NCI-H1436 (cell line): ENCODE measurements at places on chromosomes 5 and 9.

DNA sequence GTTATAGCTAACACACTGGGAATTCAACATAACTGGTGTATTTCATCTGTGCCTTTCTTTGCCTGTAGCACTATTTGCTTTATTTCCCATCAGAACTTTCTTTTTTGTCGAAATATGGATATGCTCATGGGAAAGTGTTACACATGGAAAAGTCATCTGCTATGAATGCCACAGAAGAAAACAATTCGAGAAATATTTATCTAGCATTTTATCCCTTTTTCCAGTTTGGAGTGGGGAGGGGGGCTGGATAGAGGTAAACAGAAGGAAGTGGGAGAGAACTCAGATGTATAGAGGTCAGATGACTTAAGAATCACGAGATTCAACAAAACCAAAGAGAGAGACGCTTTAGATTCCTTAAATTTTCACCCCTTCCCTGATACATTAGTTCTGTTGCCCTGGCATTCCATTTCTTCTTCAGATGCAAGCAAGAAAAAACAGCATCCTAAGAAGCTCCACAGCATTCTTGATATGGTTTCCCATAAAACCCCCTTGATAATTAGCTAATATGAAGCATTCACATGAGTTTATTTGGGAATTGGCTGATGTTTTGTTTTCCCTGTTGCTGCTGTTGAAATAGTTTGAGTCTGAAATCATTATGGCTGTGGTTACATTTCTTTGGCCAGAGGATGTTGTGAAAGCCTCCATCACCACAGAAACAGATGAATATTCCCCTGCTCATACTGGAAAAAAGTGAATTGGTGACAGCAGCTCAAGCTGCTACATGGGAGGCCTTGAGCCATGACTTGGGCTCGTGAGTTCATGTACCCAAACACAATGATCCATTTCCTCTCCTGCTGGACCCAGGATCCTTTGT lies 335.8 kb upstream of the DAB2 start:
- no peak for DNase-seq

DNA sequence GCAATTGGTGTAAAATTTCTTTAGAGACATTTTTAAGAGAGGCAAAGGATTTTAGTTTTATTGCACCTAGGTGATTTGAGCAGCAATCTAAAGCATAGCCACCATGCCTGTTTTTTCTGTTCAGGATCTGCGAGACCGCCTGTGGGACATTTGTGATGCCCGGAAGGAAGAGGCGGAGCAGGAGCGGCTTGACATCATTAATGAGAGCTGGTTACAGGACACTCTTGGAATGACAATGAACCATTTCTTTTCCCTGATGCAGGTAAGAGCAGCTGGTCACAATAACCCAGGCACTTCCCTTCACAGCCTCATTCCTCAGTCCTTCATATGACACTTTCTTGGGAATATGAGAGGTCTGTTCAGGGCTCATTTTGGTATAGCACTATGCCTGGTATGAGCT lies 103.2 kb upstream of the IL7R start:
- no peak for DNase-seq

DNA sequence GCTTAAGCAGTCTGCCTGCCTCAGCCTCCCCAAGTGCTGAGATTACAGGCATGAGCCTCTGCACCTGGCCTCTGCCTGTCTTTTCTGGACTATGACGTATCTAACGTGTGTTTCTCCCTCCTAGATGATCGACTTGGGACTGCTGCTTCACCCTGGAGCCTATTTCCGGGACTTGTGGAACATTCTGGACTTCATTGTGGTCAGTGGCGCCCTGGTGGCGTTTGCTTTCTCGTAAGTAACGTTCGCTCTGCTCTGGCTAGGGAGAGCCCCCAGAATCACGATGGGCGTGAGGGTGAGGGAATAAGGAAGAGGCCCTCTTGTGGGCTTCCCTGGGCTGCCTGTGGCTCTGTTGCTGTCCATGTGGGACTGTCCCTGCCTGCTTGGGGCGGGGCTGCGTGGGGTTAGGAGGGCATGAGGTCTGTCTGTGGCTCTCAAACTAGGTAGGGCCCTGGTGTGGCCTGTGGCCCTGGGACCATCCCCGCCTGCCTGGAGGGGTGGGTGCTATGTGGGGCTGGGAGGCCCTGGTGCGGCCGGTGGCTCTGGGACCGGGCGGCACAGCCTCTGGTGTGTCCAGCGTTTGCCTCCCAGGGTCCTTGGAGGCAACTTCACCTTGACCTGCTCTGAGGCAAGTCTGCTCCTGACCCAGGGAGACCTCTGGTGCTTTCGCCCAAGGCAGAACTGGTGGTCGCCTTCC lies 171.7 kb downstream of the CACNA1B start:
- DNase-seq, result no peak

DNA sequence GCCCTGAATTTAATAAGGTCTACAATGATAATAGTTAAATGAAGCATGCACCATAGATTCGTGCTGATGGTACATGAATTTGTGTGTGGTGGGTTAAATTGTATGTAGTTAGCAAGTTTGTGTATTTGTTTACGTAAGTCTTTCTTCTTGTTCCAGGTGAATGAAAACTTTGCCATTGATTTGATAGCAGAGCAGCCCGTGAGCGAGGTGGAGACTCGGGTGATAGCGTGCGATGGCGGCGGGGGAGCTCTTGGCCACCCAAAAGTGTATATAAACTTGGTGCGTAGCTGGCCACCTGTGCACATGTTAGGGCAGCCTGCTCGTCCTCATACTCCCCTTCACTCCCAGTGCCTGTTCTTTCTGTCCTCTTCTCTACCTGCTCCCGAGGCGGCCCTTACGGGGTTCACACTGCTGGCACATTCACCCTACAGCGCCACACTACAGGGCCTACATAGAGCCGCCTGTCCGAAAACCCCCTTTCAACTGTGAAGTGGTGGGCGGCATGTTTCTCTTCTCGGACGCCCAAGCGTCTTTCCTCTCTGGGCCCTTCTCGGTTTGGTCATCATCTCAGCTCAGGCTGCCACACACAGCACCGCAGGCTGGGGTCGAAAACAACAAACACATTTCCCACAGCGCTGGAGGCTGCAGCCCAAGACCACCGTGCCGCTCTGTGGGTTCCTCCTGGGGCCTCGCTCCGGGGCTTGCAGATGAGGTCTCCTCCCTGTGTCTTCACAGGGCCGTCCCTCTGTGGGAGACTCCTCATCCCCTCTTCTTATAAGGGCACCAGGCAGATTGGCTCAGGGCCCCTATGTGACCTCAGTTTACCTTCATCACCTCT lies 13.2 kb downstream of the NDUFS6 start:
- no peak for DNase-seq

DNA sequence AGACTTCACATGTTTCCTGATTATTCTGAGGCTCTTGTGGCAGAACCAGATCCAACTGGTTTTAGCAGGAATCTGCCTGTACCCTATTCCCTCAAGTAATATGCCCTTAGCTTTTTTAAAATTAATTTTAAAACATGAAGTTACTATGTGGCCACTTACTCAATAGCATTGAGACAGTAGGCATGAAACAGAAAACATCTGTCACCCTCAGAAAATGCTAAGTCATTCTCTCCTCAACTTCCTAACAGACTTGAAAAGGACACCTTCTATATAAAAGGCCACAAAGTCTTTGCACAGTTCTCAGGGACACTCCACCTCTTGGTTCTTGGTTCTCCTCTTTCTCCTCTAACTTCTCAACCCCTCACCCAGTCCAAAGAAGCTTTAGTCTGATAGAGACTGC lies 277.8 kb downstream of the RAB3C start:
- DNase-seq, result no peak

DNA sequence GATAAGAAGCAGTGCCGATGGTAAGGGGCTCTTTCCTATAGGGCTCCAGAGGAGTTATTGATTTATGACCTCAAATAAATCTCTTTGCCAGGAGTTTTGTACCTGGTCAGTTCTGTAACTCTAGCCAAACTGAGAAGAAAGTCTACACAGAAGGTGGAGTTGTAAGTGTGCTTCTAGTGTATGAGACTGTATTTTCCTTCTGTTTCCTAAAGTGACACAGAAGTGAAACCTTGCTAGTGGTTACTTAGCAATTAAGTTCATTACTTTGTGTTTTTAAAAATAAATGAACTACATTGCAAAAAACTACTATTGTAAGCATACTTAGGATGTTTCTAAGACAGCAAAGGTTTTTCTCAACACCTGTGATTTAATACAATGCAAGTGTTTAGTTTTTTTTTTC lies 48.7 kb upstream of the ACTBL2 start:
- DNase-seq, result no peak

GRCh38 chr9:124369231-124369797 lies 45.9 kb downstream of the PSMB7 start:
- no peak for DNase-seq

DNA sequence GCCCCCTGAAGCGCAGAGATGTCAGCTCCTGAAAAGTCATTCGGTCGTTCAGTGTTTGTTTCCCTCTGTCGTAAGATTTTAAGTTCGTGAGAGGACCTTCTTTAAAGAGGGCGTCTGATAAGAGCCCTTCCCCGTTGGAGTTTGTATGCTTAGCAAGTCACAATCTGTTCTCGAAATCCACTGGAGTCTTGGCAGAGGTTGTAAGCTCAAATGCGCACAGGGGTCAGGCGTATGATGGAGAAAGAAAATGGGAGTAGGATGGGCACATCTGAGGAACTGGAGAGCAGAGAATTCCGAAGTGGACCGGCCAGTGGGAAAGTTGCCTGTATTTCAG lies 710 bp downstream of the HSD17B4 start:
- peak; percentile 6 for DNase-seq

- no peak for DNase-seq
Observed at GRCh38 chr5:104763216-104763615, 1200.6 kb upstream of the NUDT12 start.

DNA sequence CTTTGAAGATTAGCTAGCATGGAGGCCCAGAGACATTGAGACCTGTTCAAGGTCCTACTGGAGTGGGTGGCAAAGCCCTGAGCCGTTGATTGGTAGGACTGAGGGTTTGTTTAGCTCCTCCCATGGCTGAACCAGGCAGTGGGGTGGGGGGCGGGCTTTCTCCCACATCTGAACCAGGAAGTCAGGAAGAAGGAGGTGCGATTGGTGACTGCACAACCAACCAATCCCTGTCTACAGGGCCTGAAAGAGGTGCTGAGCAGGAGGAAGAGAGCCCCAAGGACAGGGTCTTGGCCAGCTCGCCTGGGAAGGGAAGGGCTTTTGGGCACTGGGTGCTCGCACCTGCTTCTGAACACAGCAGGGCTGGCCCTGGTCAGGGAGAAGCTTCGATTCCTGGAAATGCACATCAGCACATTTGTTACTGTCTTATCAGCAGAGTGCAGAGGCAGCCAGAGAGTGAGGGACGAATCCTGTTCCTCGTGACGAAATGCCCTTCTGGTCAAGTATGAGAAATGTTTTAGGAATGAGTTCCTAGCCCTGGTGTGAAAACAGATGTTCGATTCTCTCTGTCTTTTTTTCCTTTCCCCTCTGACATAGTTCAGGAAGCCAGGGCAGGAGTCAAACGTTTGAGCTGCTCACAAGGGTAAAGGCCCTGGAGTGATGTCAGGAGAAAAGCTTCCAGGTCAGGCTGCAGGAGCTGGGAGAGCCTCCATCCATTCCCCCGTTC lies 294.8 kb upstream of the KLF4 start:
- no peak for DNase-seq

GRCh38 chr5:126869005-126869451 lies 92.1 kb downstream of the LMNB1 start:
- no peak for DNase-seq

DNA sequence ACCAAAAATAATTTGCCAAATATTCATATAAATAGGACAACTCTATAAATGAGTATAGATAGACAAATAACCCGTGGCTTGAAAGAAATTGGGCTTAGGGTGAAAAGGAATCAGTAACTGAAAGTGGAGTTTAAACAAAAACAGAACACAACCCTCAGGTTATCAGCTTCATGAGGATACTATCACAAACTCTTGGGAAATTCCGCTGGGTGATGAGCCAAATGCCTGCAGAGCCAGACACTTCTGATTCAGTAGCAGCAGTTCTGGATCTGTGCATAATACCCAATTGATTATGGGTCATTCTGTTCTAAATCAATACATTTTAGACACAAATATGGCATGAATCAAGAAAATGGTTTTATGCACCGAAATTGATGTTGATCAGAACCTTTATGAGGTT lies 72.4 kb downstream of the CAMK4 start:
- no peak for DNase-seq

- DNase-seq, result no peak
Observed at GRCh38 chr9:18910916-18911315, 122.1 kb downstream of the SAXO1 start.

DNA sequence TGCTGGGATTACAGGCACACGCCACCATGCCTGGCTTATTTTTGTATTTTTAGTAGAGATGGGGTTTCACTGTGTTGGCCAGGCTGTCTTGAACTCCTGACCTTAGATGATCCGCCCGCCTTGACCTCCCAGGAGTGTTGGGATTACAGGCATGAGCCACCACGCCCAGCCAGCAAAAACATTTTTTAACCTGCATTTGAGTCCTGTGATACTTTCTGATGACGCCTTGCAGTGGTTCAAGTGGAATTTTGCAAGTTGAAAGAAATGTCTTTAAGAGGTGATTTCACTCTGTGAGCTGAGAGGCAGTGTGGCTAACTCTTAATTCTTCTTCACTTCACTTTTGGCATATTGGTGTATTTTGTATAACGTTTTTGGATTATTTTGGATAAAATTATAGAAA lies 9.1 kb downstream of the ANP32B start:
- no peak for DNase-seq

DNA sequence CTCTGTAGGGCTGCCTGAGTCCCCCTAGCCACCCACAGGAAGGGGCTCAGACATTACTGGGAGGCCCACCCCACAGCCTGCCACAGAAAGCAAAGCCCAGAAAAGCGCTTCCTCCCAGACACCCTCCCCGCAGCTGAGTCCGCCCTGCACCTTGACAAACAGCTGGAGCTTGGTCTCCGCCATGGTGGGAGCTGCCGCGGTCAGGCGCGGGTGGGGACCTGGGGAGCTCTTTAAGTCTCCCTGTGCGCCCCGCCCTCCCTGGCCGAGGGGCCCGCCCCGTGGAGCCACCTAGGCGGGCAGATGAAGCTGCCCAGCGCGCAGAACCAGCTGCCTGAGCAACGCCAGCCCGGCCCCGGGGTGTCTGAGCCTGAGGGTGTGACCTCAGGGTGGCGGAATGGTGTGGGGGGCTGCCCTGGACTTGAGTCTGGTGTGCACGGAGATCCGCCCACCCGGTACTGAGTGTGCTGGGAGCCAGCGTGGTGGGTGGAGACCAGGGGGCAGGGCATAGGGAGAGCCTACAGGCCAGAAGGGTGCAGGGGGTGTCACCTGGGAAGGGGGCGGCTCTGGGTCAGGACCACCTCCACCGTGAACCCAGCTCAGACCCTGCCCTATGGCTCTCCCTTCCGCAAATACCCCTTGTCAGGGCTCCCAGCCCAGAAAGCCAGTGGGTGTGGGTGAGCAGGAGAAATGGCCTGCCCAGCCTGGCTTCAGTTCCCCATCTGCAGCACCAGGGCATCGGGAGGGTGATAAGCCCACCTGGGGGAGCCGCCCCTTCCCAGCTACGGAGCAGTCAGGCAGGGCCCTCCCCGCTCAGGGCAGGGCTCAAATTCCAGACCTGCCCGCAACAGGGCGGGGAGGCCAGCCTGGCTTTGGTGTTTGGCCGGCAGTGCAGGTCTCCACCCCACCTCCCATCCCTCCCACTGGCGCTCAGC lies at the start of gene CLIC3:
Gene CLIC3, minus strand, starts transcription at position 208 of the 932 bp plus-strand sequence. Its CDS starts 25 bp downstream, at position 183.
- no peak for DNase-seq

GRCh38 chr5:10623305-10623910 lies 59.5 kb downstream of the ANKRD33B start:
- no peak for DNase-seq

- DNase-seq, result no peak
Observed at GRCh38 chr5:124263680-124264491, 482.6 kb downstream of the ZNF608 start.

- no peak for DNase-seq
Observed at GRCh38 chr9:80885894-80886293, 803.5 kb downstream of the TLE1 start.
